ENCODE measurements at places on chromosomes 6 and 20.

DNA sequence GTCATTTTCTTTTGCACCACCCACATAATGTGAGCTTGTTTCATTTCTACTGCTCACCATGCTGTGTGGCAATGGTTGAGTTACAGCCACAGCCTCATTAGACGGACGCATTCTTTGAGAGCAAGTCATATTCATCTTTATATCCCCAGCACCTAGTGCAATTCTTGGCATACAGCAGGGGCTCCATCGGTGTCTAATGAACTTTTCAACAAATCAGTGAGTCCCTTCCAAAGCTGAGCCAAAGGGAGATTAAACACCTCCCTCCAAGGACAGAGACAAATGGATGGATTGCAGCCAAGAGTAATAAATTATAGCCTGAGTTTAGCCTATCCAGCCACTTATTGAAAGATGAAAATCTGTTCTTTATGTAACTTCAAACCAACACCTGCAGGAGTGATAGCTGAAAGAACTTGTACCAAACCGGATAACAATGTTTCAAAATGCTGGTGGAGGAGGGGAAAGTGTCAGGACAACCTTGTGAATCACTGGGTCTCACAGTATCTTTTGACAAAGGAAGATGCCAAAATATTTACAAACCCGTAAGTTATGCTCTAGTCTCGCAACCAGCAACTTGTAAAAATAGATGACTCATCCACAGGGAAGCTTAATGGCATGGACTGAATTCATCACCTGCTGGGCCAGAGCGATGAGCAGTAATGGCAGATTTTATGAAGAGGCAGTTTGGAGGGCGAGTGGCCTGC, 139.0 kb downstream of the PXDC1 start:
- DNase-seq = no peak

- DNase-seq = no peak
Observed at GRCh38 chr6:57147401-57147800, 24.7 kb upstream of the BAG2 start.

DNA sequence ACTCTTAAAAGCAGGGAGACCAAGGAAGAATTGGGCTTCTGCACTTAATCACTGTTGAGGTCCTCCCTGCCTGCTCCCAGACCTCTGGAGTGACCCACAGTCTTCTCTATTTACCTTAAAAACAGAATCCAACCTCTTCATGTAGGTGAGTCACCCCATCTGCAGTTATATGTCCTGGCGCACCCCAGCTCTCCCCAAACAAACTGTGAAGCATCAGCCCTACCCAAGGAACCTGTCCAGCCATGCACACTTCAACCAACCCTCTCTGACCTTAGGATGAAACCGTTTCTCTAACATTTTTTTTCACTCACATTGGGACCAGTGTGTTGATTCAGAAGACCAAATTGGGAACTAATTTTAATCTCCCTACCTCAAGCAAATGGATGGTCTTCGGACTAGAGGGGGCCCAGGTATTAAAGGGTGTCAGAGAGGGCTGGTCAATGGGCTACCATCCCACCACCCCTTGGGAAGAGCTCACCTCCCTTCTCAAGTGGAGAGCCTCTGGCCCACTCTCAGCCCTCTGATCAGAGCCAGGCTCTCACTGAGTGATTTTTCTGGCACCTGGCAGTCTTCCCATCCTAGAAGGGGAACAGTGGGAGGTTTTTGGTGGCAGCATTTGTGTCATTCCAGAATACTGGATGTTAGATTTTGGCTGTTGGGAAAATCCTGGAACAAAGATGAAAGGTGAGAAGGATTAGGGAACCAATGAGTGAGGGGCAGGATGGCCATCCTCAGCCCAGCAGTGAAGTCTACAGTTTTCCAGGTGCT, 203.6 kb downstream of the LRFN2 start:
- DNase-seq = no peak

DNA sequence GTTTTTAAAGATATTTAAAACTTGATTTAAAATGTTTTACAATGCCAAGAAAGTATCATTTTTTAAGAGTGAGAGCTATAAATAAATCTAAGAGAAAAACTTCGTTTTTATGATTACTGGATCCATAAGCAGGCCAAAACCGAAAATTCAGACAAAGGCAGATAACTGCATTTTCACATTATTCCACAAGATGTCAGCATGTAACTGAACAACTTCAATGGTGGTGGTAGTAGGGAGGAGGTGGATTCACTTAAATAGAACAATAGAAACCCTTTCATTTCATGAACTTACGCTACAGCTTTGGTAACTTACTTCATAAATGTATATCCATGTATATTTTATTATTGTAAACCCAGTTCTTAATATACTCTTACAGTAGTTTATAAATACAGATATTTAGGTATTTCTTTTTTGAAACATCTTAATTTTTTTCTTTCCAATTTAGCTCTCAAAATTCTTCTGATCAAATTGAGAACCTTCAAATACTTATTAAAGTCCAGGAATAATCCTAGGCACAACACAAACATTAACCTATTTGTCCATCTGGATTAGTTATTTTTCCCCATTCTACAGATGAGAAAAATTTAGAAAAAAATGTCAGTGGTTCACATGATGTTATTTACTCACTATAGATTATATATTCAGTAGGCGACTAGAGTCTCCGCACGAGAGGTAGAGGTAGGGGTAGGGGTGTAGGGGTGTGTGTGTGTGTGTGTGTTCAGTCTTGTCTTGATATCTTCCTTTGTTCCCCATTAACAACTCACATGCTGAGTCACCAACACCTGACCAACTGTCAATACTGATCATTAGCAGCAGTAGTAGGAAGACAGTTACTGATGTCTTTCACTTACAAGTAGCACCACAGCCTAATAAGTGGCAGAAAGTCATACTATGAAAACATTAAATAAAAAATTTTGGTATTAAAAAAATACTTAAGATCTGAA, 111.5 kb downstream of the ARHGAP18 start:
- no peak for DNase-seq

- no peak for DNase-seq
Observed at GRCh38 chr6:45986746-45987274, 28.9 kb downstream of the CLIC5 start.

- DNase-seq = no peak
Observed at GRCh38 chr6:109389650-109390274, 7.5 kb upstream of the CD164 start.

DNA sequence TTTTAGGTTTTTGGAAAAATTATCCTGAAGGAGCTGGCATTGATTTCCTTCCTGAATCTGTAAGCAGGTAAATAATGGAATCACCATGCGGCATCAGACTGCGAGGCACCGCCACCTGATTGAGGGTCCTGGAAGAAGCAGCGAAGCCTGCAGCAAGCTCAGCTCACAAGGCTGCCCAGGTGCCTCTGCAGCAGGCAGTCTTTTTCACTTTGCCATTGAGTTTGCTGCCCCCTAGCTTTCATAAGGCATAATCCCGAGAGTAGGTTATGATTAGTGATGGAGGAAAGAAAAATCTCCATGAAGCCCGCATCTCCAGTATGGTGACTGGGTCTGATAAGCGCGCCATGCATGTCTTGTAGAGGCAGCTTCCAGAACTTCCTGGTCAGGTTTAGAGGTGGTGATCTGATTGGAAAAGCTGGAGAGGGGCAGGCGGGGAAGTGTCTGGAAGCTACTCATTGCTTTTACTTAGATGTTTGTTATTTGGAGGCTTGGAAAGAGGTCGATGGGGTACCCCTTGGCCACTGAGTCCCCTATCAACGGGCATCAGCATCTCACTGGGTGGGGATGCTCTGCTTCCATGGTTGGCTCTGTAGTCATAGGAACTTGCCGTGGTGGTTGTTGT, 26.7 kb downstream of the IYD start:
- peak; percentile 25 for DNase-seq

DNA sequence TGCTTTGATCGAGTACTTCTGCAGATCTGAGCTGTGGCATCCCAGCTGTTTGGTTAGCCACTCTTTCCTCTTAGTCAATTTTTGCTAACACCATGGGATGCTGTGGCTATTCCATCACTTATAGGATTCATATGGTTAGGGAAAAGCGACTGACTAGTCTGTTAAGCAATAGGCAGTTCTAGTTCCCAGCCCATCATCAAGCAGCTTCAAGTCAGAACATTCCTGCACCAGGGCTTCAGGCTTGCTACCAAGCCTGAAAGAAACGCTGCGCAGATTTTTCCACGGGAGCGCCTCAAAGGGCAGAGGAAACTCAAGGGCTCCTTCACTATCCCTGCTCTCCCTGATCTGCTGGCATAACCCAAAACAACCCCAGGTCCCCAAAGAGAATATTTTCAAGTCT, 159.8 kb upstream of the SUPT3H start:
- no peak for DNase-seq

DNA sequence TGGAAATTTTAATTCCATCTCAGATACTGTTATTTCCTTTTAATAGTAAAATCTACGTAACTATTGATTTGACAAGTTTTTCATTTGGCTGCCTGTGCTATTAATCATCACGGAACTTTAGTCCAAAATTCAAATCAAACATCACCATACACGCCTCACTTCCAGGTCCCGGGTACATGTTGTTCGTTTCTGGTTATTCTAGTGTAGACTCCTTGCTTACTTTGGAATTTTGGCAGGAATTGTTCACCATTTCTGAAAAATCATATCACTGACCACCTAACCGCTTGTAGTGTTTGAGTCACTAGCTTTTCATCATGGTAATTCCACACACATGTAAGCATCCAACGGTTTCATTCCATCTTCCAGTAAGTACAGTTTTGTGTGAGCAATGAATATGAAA, 98.0 kb upstream of the NHSL1 start:
- DNase-seq = no peak

GRCh38 chr20:15831201-15831600, 742.0 kb downstream of the KIF16B start:
- no peak for DNase-seq

- DNase-seq = no peak
Observed at GRCh38 chr6:109527989-109528388, 45.0 kb upstream of the ZBTB24 start.

DNA sequence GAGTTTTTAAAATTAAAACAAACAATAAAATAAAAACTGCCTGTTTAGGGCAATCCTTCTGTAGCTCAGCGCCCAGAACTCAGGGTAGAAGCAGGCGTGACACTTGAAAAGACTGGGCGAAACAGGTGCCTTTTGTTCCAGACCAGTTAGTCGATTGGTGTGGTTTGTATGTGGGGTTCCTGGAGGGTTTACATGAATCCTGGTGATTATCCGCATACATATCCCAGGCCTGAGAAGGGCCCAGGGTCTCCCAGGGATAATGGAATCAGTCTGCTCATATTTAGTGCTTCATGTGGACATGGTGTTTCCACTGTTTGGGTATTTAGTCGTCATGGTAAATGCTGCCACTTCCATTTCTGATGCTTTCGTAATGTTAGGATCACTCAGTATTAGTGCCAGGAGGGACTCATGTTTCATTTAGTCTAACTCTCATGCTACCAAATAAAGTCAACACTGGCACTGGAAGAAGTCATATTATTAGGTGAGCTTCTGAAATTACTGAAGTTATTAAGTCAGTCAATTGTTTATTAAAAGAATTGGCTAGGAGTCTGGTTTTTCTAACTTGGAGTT, 116.5 kb downstream of the SAMD5 start:
- no peak for DNase-seq

DNA sequence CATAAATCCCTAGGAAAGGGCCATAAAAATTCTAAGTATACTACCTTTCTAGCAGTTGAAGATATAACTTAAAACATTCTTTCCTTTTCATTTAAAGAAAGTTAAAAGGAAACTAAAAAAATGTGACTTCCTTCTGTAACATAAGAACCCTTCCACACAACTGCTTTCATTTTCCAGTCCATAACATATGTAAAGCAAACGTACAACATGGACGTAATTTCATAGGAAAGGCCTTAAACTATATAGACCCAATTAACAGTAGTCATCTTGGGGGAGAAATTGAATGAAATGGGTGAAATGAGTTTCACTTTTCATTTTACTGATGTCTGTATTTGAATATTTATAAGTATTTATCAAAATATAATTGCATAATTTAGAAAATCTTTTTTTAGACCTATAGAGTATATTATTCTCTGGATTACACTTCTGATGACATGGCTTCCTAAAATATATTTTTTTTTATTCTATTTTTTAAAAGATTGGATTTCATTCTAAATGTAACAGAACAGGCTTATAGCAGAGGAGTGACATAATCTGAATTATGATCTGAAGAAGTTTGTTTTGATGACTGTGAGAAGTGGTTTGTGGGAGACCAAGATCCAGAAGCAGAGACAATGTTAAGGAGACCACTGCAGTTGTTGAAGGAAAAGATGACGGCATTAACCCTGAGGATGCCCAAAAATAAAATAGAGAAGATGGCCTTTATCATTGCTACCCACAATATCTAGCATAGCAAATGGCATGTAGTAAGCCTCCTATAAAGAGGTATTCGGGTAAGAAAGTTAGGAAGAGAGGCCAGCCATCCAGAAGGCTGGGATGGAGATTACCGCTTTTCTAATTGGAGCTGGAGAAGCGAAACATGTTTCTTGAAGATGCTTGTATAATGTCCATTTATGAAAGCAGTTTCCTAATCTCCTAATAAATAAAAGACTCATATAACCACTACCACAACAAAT, 260.4 kb downstream of the PTPRK start:
- DNase-seq = no peak

DNA sequence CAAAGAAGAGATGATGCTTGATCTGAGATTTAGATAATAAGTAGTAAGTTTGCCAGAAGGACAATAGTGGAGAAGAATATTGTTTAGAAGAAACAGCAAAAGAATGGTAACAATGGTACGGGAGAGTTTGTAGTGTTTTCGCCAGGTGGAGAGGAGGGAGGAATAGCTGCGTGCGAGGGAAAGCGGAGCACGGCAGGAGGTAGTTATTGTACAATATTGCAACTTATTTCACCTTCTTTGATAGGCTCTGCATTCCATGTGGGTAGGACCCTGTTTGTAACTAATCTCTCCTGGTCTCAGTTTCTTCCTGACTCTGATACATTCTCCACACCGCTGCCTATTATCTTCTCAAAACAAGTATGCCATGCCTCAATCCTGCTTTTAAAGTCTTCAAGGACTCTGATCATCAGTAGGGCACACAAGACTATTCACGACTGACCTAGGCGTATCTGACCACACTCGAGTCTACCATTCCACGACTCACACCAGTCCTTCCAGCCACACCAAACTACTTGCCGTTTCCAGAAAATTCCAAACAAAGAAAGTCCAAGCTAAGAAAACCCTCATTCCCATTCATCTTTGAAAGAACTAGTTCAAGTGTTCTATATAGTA, 1.1 kb downstream of the PPIL4 start:
- DNase-seq = no peak

- DNase-seq = no peak
Observed at GRCh38 chr6:8821981-8822381, 386.6 kb upstream of the SLC35B3 start.

GRCh38 chr6:157253699-157254098, 69.6 kb downstream of the TMEM242 start:
- no peak for DNase-seq

GRCh38 chr20:42963796-42964195, 225.9 kb downstream of the PTPRT start:
- no peak for DNase-seq

- DNase-seq = no peak
Observed at GRCh38 chr6:142567461-142567860, 265.7 kb downstream of the ADGRG6 start.

DNA sequence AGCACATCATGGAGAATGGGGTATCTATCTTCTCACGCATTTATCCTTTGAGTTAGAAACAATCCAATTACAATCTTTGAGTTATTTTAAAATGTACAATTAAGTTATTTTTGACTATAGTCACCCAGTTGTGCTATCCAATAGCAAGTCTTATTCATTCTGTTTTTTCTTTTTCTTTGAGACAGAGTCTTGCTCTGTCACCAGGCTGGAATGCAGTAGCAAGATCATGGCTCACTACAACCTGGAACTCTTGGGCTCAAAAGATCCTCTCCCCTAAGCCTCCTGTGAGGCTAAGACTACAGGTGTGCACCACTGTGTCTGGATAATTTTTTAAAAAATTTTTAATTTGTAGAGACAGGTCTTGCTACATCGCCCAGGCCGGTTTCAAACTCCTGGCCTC, 201.5 kb upstream of the ZNF217 start:
- DNase-seq = no peak

Measured in stimulated activated CD4-positive, alpha-beta T cell treated with anti-CD3 and anti-CD28 coated beads, Interleukin-15, amount 100 ng/mL, for 48 hours (primary cell).